ENCODE measurements at places on chromosomes 6 and 20.

DNA sequence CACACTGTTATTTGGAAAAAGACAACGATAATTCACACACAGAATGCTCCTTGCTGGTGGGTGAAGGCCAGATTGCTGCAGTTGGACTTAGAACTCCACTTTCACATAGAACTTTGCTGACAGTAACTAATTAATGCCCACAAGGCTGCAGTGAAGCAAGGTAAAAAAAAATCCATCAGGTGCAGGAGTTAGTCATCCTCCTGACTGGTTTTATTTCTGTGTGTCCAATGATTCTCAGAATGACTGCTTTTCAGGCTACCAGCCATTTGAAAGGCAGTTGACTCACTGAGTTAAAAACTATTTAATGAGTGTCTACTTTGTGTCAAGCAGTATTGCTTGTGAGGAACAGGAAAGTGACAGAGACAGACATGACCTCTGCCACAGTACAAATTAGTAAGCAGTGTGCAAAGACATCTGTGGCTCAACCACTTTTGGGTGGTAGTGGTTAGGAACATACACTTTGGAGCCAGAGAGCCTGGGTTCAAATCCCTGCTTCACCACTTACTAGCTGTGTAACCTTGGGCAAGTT lies 41.9 kb downstream of the ELOVL5 start:
- DNase-seq, result no peak

DNA sequence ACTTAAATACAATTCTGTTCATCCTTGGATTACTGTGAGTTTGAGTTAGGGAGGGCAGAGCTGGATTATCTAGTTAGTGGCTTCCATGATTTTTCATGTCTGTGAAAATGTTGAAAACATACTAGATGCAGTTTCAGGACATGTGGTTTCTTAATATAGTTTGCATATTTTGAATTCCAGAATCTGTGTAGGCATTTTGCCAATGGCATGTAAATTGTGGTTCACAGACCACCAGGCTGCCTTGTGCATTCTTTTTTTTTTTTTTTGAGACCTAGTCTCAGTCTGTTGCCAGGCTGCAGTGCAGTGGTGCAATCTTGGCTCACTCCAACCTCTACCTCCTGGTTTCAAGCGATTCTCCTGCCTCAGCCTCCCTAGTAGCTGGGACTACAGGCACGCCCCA lies 42.8 kb downstream of the CDC5L start:
- DNase-seq, result no peak

GRCh38 chr6:41374618-41375590 lies 39.5 kb downstream of the NCR2 start:
- no peak for DNase-seq

DNA sequence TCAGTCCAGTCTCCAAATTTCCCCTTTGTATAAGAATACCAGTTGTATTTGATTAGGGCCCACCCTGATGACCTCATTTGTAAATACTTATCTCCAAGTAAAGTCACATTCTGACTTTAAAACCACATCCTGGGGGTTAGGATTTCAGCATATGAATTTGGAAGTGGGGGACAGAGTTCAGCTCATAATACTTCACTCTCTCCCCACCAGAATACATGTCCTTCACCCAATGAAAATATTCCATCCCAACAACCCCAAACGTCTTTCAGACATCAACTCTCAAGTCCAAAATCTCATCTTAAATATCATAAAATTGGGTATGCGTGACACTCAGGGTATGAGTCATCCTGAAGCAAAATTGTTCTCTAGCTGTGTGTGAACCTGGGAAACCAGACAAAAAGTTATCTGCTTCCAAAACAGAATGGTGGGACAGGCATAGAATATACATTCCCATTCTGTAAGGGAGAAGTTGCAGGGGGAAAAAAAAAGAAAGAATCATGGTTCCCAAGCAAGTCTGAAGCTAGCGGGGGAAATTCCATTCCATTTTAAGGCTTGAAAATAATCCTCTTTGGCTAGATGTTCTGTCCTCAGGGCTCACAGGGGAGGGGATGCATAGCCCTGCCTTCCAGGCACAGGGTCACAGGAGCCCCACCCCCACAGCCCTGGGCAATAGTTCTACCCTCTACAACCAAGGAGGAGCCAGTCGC lies 113.9 kb downstream of the ADAT2 start:
- DNase-seq, result no peak

DNA sequence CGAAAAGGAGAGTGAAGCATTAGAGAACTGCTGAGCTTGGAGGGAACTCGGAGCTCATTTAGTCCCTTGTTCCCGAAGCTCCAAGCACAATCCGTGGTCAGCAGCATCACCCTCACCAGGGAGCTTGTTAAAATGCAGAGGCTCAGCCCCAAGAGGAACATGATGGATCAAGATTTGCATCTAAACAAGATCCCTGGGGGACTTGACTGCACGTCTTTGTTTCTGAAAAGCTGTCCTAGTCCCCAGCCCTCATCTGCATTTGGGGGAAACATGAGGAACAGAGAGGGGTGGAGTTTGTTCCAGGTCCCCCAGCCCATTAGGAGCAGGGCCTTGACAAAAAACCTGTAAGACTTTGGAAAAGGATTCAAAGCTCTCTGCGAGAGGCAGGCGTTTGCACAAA lies 4.1 kb upstream of the LBP start:
- DNase-seq, result no peak

- DNase-seq, result no peak
These were observed 240.1 kb upstream of the TBX18 start for GRCh38 chr6:85004361-85004995.

GRCh38 chr20:57180954-57181353 lies 85.5 kb downstream of the BMP7 start:
- DNase-seq, result no peak

Data from NCI-H2227 treated with DMSO at 0.1 percent for 48 hours (cell line).